ENCODE measurements at places on chromosomes 1 and 21.

DNA sequence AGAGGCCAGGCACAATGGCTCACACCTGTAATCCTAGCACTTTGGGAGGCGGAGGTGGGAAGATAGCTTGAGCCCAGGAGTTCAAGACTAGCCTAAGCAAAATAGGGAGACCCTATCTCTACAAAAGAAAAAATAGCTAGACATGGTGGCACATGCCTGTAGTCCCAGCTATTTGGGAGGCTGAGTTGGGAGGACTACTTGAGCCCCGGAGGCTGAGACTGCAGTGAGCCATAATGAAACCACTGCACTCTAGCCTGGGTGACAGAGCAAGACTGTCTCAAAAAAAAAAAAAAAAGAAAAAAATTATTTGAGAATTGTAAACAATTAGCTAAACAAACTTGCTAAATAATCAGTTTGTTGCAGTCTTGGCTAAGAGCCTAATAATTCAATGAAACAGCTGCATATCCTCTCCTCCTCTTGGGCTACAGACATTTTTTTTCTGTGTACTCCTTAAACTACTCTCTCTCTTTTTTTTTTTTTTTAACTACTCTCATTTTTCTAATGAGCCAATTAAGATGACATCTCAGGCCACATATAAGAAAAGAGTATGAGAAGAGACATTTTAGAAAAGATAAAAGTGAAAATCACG lies 10.5 kb upstream of the DNAJB4 start:
- DNase-seq = no peak

DNA sequence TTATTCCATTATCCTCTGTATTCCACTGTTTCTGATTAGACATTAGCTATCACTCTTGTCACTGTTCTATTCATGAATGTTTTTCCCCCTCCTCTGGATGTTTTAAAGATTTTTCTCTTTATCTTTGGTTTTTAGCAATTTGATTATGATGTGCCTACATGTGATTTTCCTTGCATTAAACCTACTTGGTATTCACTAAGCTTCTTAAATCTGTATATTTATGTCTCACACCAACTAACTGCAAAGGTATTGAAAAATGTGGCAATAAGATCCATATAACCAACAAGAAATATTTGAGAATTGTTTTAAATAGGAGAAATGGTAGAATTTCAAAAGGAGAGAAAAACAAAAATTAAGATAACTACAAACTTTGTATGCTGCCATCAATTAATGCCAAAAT lies 25.2 kb downstream of the FAF1 start:
- DNase-seq = no peak

DNA sequence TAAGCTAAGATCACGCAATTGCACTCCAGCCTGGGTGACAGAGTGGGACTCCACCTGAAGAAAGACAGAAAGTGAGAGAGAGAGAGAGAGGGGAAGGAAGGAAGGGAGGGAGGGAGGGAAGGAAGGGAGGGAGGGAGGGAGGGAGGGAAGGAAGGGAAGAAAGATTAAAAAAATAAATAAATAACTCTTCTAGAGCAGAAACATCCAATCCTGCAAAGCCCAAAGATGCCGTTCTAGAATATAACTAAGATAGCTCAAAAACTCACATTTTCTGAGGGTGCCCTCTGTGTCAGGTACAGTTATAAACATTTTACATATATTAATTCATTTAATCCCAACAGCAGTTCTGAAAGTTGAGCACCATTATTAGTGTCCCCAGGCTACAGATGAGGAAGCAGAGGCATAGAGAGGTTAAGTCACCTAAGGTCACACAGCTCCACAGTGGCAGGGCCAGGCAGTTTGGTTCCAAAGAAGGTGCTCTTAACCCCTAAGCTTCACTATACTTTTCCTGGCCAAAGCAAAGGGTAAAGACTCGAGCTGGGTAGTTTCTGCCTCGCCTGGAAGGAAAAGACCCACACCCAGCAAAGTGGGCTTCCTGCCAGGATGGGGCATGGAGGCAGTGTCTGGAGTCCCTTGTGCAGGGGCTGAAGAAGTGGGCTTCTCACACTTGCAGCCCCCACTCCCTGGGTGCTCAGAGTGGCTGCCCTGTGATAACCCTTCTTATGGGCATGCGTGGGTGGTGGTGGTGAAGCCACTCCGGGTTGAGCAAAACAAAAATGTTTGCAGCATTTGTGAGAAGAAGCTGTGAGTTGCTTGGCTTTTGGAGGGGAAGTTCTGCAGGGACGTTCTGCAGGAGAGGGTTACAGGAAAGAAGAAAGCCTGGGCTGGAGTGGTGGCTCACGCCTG lies 7.9 kb upstream of the PIK3CD start:
- DNase-seq = no peak

GRCh38 chr21:34307991-34308532 lies 55.7 kb upstream of the KCNE2 start:
- no peak for DNase-seq

- DNase-seq = no peak
Observed at GRCh38 chr1:173669491-173669941, at the start of gene ANKRD45. ANKRD45 (minus strand) TSS chr1:173669851; CDS start chr1:173659418, 10,433 bp downstream.

- no peak for DNase-seq
Observed at GRCh38 chr1:93000291-93000690, 39.0 kb upstream of the DIPK1A start.

GRCh38 chr1:156652131-156652991 lies 10.4 kb downstream of the BCAN start:
- DNase-seq = no peak

DNA sequence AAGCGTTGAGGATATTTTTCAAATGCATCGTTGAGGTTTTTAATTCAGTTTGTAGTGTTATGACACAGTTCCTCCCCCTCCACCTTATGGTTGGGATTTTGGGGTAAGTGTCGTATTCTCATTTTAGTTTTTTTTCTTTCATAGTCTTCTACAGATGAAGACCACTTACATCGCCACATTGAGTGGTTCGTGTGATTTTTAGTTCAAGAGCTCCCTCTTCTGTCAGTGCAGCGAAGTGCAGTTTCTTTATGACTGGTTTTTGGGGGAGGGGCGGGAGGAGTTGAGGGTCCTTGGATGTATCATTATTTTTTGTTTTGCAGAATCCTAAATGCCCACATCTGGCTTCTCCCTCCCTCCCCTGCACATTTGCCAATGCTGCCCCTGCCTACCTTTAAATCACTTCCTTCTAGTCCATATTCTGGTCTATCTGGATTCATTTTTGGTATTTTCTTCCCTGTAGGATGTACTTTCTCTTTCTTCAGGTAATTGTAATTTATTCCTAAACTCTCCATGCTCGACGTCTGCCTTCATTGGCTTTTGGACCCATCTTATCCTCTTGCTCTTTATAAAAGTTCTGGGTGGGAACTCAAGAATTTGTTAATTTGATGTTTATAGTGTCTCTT lies 433.1 kb downstream of the CAMTA1 start:
- DNase-seq = no peak

GRCh38 chr1:164660412-164660772 lies 101.4 kb downstream of the PBX1 start:
- DNase-seq = no peak

- DNase-seq = no peak
Observed at GRCh38 chr1:213724640-213725536, 262.9 kb upstream of the PROX1 start.

DNA sequence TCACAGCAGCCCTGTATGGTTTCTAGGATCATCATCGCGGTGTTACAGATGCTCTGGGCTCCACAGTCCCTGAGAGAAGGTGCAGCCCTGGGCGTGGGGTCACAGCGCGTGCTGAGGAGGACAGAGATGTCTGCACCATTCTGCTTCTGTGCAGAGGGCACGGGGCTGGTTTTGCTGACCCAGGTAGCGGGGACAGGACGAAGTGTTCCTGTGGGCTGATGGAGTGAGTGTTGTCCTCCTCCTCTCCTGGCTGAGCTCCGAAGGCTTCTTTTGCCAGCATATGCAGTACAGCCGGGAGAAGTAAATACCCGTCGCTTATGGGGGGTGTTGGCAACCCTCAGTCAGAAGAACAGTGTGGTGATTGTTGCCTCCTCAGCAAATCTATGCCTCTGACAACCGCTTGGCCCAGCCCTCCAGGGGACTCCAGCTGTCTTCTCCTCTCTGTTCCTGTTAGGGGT lies 101.5 kb downstream of the DDX20 start:
- no peak for DNase-seq

DNA sequence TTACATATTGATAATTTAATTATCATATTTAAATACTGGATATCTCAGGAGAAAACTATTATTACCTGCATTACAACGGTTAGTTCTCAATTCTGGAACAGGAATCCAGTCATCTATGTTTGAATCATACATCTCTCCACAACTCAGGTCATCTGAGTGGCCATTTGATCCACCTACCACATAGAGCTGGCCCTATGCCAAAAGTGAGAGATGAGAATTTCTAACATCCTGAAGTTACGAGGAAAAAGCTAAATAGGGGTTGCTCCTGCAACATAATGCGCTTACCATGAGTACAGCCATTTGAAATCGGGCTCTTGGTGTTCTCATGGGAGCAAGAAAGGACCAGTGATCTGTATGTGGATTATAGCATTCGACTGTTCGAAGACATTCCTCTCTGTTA lies 16.9 kb downstream of the IVNS1ABP start:
- no peak for DNase-seq

- DNase-seq = no peak
Observed at GRCh38 chr21:33854604-33855003, 61.0 kb downstream of the ATP5PO start.
